ENCODE measurements at places on chromosomes 7 and 10.

DNA sequence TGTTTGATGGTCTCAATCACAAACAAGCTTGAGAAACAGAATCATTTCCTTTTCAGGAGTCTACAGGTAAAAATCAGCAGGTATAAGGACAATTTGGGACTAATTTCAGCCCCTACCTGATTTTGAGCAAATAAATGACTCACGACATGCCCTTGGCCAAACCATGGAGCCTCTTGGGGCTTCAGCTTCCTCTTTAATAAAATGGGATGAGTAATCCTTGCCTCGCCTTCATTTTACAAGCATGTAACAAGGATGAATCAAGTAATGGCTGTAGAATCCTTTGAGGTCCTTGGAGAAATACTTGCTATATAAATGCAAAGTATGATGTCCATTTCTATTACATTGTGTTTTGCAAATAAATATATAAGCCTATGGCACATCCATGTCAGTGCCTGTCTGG is 212.8 kb upstream of the PODXL start:
- DNase-seq: peak; percentile 63

DNA sequence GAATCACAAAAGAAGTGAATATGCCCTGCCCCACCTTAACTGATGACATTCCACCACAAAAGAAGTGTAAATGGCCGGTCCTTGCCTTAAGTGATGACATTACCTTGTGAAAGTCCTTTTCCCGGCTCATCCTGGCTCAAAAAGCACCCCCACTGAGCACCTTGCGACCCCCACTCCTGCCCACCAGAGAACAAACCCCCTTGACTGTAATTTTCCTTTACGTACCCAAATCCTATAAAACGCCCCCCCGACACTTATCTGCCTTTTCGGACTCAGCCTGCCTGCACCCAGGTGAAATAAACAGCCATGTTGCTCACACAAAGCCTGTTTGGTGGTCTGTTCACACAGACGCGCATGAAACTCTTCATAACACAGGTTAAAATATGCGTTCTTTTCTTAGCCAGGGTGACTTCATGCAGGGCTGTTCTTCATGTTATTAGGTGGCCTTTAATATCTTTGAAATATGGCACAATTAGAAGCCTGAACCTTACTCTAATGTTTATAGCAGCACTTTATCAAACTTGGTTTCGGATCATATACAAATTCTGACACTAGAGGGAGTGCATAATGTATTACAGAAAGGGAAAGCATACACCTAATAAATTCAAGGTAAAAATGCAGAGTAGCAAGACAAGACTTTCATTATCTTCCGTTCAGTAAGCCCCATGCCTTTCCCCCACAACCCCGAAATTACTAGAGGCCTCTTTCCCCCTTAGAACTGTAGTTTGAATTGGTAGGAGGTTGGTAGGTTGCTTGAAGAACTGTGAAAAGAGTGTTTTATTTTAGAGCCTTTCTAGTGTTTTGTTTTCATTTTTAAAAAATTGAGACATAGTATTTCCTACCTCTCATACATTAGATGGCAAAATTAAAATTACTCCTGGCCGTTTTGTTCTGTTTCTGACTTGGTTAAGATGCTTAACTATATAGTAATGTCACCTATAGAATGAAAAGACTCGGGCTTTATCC is 117.9 kb downstream of the NPY start:
- DNase-seq: peak; percentile 44

GRCh38 chr7:17230099-17230807 is 68.2 kb upstream of the AHR start:
- DNase-seq: no peak

DNA sequence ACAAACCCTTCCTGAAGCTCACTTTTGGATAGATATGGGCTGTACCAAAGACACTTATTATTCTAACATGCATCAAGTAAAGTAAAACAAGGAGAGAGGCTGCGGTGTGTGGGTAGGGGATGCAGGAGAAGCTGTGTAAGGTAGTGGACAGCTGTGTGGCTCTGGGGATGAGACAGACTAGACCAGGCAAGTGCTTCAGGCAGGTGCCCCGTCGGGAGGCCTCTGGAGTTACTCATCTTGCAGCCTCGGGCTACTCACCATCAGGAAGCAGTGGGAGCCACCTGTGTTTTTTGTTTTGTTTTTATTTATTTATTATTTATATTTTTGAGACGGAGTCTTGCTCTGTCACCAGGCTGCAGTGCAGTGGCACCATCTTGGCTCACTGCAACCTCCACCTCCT is 49.3 kb upstream of the NCAPG2 start:
- DNase-seq: peak; percentile 81

- peak; percentile 94 for DNase-seq
Observed at GRCh38 chr10:5089865-5090264, 4.3 kb upstream of the AKR1C3 start.

GRCh38 chr7:125468855-125469174 is 539.2 kb upstream of the POT1 start:
- DNase-seq: no peak

DNA sequence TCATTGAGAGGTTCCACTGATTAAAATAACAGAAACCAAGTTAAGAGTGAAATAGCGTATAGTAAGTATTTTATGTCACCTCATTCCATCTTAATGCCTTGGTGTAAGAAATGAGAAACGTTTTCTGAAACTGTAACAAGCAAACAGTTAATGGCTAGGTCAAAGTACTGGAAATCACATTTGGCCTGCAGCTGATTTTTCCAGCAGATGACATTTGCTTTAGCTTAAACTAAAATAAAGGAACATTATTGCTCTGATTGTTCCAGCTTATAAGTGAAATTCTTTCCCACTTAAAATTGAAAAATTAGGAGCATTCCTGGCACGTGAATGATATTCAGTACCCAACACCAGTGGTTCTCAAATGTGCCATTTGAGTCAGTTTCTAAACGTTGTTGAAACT is 213.6 kb upstream of the DPP6 start:
- DNase-seq: no peak

DNA sequence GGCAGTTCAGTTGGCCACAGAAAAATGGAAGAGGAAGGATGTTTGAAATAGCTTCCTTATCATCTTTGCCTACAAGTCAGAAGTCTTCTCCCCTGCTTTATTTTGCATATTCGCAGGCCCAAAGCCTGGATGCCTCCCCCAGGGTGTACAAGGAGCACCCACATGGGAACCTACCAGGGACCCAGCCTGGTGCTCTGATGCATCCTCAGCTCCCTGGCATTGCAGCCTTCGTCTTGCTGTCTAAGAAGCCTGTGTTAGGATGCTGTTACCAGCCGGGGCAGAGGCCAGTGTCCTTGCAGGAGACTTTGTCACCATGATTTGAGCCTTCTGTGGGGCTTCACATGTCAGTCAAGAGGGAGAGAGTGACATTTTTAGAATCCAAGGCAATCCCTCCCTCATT is 27.0 kb upstream of the GPR26 start:
- no peak for DNase-seq

DNA sequence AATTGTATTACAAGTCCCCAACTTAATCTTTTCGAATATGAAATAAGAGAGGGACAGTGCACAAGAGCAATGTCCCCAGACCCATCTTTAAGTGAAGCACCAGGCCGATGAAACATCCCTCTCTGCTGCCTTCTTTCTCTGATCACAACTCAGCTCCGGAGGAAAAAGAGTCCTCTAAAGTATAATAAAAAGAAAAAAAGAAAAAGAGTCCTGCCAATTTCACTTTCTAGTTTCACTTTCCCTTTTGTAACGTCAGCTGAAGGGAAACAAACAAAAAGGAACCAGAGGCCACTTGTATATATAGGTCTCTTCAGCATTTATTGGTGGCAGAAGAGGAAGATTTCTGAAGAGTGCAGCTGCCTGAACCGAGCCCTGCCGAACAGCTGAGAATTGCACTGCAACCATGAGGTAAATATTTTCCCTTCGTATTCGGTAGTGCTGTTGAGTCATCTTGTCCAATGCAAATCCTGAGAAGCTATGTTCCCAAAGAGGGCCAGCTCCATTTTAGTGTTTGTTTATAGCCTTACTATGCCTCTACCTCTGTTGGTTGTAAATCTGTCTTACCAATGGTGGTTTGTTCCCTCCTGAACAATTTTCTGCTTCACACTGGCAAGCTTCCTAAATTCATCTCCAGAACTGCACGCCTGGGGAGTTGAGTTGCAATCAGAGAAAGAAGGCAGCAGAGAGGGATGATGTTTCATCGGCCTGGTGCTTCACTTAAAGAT is at the start of gene IFIT2:
Gene IFIT2 (plus strand): TSS at position 326 of the 725 bp plus-strand sequence. CDS start 78 bp downstream, at position 404.
- peak; percentile 73 for DNase-seq

- DNase-seq: peak; percentile 42
Observed at GRCh38 chr7:40808378-40808942, 673.7 kb downstream of the SUGCT start.

- no peak for DNase-seq
Observed at GRCh38 chr7:37367010-37367409, 81.7 kb downstream of the ELMO1 start.

- DNase-seq: peak; percentile 77
Observed at GRCh38 chr10:3775696-3776551, 9.1 kb downstream of the KLF6 start.

- DNase-seq: no peak
Observed at GRCh38 chr7:16839646-16840045, 34.8 kb upstream of the AGR2 start.

GRCh38 chr10:121495719-121496118 is 102.5 kb downstream of the FGFR2 start:
- no peak for DNase-seq

DNA sequence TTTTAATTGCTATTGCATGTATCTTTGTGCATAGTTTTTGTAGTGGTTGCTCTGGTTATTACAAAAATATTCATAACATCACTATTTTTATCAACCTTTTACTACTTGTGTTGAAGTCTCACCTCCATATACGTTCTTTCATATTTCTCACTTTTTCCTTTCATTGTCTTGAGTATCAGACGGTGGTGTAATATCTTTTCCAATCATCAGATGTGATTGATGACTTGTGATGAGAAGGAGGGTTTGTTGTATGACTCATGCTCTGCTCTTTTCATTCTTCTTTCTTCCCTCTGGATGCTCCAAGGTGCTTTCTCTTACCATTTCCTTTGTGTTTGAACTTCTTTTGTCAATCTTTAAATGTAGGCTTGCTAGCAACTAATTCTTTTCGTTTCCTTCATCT is 310.2 kb downstream of the TNS3 start:
- no peak for DNase-seq

GRCh38 chr10:43354330-43354635 is 17.2 kb upstream of the FXYD4 start:
- peak; percentile 36 for DNase-seq

DNA sequence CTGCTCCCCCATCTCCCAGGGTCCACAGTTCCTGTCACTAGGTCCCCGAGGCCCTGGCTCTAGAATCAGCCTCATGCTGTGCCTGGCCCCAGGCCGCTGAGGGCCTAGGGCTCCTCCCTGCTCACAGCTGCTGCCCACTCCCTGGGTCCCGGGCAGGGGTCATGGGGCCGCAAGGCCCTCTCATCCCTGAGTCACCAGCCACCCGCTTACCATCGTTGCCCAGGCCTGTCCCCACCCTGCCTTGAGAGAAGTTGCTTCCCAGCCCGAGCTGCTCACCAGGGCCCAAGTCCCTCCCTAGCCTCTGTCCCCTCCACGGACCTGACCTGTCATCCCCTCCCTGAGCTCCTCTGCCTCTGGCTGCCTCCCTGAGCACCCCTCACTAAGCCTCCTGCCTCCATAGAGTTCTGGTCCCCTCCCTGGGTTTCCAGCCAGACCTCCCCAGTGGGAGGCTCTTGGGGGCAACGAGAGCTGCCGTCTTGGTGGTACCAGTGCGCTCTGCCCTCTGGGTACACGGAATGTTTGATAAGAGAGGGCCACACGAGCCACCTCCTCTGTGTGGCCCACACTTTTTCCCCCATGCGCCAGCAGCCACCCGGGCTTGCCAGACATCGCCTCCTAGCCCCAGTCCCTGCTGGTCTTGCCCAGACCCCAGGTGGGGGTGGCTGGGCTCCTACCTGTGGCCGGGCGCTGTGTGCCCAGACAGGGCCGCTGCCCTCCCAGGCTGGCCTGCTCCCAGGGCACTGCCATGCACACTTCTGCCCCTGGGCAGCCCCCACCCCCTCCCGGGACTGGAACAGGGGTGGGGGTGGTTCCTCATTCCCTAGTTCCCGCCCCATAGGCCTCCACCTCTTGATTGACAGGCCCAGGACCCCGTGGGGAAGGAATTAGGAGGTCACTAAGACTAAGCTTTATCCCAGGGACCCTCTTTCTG is 21.3 kb downstream of the MLXIPL start:
- peak; percentile 36 for DNase-seq

DNA sequence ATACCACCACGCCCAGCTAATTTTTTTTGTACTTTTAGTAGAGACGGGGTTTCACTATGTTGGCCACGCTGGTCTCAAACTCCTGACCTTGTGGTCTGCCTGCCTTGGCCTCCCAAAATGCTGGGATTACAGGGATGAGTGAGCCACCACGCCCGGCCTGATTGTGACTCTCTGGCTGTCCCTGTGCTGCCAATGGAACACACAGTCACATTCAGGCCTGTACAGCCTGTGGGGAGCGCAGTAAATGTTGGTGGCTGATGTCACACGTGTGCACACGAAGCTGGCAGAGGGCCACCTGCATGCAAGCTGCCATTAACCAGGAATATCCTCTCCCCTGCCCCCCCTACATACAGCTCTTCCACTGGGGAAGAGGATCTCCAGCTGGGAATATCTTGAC is 22.1 kb downstream of the POLL start:
- no peak for DNase-seq

- DNase-seq: no peak
Observed at GRCh38 chr10:82472406-82473335, 597.7 kb downstream of the NRG3 start.

DNA sequence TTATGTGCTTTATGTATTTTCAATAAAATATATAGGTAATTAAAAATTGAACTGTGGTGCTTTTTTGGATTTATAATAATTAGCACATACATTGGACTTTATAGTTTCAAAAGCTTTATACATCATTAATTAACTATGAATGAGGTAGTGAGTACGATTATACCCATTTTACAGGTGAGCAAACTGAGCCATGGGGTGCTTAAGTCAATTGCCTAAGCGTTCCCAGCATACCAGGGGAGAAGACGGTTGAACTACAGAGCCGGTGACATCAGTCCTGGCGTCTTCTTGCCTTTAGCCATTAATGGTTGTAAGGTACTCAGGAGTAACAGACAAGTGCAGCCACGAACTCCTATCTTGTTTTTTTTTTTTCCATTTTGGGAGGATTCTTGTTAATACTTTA is 172.8 kb downstream of the GATA3 start:
- no peak for DNase-seq

DNA sequence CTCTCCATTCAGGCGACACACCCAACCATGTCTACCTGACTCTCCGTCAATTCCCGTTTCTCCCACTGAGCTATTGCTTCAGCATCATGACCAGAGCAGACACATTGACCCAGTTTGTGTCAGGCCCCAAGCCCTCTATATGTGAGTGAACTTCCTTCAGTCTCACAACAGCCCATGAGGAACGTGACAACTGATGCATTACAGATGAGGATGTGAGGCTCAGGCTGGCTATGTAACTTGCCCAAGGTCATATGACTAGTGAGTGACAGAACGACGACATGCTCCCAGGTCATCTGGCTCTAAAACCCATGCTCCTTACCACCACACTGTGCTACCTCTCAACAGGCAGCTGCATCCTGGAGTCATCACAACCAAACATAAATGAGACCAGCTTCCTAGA is 3.7 kb downstream of the TMEM140 start:
- DNase-seq: no peak
